ENCODE measurements at places on chromosomes 12 and 14.

DNA sequence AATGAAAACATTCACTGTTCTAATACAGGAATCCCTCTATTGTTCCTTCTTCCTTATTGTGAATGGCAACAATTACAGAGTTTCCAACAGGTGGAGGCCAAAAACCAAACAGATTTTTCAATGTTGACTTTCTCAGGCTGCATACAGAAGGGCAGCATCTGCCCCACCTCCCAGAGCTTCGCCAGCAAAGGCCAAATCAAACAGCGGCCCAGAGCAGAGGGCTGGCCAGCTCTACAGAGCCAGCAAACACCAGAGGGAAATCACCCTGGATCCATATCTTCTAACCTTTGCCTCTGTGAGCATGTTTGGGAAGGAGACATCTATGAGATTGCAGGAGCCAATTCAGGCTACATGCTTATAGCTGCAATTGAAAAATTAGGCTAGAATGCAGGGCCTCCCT is 4.4 kb upstream of the CRACR2A start:
- no peak for DNase-seq

DNA sequence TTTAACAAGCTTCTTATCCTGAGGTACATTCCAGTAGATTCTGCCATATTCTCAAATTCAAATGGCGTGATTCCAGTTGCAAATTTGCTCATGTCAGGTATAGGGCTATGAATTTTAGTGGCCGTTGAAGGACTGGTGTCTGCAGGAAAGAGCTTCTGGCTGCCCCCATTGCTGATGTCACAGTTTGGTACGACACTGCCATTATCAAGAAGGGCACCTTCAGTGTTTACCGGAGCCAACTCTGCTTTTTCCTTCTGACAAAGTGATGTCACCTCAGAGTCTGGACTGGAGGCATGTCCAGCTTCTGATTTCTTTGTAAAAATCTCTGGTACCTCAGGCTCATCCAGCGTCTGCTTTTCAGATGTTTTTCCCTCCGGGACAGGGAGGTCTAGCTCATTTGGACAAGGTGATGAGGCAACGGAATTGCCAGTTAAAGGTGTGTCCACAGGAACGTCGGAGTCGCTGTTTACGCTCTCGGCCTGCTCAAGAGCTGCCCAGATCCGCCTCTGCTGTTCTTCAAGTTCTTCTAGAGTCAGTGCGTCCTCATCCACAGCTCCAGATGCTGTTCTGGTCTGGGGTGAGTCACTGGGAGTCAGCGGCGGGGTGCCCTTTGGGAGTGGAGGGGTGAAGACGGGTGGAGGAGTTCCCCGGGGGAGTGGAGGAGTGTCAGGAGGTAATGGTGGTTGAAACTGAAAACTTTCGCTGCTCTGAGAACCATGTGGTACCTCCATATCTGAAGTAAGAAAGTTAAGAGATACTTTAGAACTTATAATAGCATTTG is 27.0 kb downstream of the ZCCHC8 start:
- peak; percentile 51 for DNase-seq

- DNase-seq, result no peak
Observed at GRCh38 chr12:94091624-94092023, 56.8 kb upstream of the PLXNC1 start.

- peak; percentile 98 for DNase-seq
Observed at GRCh38 chr12:31896514-31897039, 62.6 kb upstream of the RESF1 start.

- peak; percentile 84 for DNase-seq
Observed at GRCh38 chr14:35480119-35480769, 53.7 kb upstream of the INSM2 start.

- no peak for DNase-seq
Observed at GRCh38 chr14:50057331-50057730, 59.0 kb downstream of the VCPKMT start.

DNA sequence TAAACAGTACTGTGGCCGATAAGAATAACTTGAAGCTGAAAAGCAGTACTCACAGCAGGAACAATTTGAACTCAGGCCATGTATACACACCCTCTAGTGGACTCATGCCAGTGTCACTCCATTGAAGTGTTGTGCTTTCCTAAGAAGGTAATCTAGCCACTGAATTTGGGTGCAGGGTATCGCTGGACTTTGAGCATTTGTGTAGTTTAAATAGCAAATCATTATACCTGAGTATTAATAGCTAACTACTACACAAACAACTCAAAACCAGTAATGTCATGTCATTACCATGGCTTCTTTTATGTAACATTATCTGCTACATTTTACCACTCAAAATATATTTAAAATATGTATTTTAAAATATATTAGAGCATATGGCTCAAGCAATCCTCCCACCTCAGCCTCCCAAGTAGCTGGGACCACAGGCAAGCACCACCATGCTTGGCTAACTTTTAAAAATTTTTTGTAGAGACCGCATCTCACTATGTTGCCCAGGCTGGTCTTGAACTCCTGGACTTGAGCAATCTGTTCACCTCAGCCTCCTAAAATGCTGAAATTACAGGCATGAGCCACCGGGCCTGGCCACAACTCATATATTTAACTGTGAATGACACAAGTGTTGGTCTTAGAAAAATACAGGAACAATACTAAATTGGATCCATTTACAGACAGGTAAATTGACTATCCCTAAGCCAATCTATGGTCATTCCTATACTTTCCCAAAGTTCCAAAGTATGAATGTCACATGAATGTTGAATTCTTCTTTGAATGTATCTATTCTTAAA is 25.6 kb upstream of the ARID4A start:
- DNase-seq, result no peak

DNA sequence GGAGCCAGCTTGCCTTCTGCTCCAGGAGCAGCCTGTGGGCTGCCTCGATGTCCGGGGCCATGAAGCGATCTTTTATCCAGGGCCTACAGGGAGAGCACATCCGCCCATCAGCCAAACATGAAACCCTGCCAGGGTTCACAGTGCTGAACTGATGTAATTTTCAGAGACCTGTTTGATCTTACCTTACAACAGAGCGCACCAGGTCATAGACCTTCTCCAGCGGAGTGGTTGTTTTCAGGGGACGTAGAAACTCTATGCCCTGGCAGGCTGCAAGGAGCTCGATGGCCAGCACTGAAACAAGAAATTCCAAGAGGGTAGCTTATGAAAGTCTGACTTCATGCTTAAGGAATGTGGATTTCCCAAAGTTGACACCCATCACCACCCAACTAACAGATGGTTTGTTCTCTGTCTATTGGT is 19.7 kb downstream of the HAL start:
- no peak for DNase-seq

GRCh38 chr12:89889062-89889461 is 180.4 kb upstream of the ATP2B1 start:
- DNase-seq, result no peak

DNA sequence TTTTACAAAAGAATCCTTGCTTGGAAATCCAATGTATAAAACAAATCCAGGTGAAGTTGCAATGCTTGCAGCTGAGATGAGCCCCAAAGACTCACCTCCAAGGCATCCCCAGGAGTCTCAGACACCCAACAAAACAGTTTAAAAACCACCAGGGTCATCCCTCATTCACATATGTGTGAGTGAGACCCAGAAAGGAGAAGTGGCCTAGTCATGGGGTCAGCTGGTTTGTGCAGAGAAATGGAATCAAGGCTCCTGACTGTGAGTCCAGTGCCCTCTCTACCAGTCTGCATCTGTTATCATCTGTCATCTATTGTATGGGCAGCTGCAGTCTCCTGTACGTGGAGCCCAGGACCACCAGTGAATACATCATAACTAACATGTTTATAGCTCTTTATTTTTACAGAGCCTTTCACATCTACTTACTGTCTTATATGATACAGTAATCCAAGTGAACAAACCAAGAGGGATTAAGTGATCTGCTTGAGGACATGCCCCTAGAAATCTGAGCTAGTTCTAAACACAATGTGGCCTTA is 27.1 kb downstream of the PLEKHG7 start:
- DNase-seq, result no peak

DNA sequence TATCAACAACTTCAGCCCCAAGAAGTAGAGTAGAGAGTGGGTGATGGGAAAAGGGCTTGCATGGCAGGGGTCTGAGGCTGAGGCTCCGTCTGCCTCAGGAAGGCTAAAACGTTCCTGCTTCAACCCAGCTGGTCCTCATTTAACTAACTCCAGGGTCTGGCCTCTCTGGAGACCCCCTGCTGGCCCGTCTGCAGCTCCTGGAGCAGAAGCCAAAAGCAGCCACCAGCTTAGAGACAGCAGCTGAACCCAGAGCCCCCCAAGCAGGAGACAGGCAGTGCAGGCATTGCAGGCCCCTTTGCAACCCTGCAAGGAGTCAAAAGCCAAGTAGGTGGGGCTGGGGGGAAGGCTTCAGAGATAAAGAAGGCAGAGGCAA is 25.1 kb upstream of the LTBP2 start:
- no peak for DNase-seq

GRCh38 chr14:61388173-61388975 is 67.0 kb downstream of the PRKCH start:
- peak; percentile 83 for DNase-seq

- no peak for DNase-seq
Observed at GRCh38 chr12:27272373-27273028, 28.4 kb downstream of the STK38L start.

GRCh38 chr12:4621511-4621910 is 27.3 kb downstream of the AKAP3 start:
- no peak for DNase-seq

GRCh38 chr12:75692876-75693275 is 181.5 kb upstream of the KRR1 start:
- no peak for DNase-seq

DNA sequence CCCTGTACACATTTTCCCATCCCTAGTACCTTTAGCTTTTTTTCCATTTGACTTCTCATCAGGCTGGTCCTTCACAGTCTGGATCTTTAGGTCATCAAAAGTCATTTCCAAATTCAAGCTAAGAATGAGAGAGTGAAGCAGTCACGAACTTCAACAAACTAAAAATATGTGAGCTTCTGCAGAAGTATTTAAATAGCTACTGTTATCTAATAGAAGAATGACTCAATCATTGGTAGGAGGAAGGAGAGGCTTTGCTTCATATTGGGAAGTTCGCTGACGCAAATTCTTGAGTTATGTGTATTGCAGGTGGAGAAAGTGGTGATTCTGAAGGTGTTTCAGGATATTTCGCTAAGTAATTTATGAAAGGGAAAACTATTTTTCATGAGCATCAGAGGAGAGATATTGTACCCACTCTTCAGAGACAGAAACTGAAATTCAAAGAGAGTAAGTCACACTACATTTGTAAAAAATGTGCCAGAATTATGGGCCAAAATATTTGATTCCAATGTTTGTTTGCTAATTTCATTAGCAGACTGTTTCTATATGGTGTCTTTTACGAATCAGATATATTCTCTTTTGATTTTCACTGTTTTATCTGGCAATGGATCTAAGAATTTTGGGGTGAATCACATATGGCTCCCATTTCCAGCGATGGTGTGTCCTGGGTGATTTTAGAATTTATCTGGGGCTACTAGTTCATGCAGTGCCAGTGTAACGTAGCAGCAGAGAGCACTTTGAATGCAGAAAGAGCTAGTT is at the start of gene OLR1:
OLR1 (minus strand) TSS at position 160 of the 756 bp plus-strand sequence; CDS start at position 105, 55 bp downstream.
- DNase-seq, result no peak

DNA sequence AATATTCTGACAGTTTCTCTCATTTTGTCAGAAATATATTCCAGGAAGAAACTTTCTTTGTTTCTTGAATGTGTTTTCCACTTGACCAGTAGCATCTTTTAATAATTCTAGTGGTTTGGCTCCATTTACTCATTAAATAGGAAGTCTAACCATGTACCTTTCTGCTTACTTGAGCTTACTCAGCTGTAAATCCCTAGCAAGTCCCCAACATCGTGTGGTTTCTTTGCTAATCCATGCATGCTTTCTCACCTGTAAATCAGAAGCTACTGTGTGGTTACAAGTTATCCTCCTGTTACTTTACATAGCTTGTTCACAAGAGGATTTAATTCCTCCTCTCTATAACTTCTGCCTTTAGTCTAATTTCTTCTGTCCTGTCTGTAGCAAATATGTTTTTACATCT is 227.7 kb downstream of the FSCB start:
- no peak for DNase-seq

GRCh38 chr14:51394804-51395203 is 154.8 kb downstream of the TMX1 start:
- no peak for DNase-seq

DNA sequence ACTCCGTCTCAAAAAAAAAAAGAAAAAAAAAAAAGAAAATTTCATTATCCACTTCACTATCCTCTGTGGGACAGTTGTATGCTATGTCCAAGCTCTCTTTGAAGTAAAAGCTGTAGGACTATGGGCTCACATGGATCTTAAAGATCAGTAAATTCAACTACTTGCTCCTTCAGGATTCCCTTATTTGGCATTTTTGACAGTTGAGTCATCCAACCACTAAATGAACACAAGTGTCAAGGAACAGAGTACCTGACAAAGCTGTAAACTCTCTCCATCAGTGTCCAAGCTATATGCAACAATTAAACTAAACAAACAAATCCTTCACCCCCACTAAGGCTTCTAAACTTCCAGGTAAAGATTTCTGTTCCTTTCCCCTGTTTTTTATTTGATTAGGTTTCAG is 177.0 kb downstream of the CEP128 start:
- no peak for DNase-seq

DNA sequence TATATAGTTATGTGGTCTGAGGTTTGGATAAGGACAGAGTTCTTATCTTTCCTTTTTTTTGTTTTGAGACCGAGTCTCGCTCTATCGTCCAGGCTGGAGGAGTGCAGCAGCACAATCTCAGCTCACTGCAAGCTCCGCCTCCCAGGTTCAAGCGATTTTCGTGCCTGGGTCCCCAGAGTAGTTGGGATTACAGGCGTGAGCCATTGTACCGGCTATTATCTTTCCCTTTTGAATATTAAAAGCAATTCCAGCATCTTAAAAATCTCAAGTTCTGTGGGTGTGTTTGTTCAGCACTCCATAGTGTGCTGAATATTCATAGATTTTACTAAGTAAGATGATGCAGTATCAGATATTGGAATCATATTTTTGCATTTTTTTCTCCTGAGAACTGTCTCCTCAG is 404.4 kb upstream of the RGS6 start:
- DNase-seq, result no peak

GRCh38 chr12:82533341-82533740 is 153.4 kb upstream of the TMTC2 start:
- no peak for DNase-seq

DNA sequence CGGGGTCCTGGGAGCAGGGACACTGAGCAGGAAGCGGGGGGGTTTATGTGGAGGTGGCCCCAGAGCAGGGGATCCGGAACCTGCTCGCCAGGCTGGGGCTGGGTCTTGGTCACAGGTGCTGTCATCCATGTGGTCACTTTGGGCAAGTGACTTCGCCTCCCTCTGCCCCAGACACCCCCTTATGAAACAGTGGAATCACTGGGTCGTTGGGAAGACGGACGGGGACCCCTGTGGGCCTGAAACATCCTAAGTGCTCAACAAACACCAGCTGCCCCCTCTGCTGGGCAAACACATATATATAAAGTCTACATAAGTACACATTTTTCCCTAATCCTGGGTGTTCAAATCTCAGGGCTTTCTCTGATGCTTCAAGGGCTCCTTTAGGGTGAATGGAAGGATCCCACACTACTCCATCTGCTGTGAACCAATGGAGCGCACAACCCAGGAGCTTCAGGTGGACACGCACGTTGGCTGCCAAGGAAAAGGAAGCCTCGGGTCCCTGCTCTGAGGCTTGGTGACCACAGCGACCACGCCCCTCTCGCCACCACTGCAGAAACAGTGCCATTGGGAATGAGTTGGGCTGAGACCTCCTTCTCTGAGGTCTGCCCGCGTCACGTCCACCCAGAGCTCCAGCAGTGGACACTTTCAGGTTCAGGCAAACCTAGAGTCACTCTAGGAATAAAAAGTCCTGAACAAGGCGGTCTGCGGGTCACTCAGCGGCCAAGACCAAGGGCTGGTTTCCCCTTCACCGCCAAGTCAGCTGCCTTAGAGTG is 54.6 kb downstream of the CDC42BPB start:
- no peak for DNase-seq

Measured in activated CD4-positive, alpha-beta T cell treated with anti-CD3 and anti-CD28 coated beads, Interleukin-2, amount 50 U/mL, for 16 hours (primary cell).